ENCODE measurements at places on chromosomes 1 and 21.

DNA sequence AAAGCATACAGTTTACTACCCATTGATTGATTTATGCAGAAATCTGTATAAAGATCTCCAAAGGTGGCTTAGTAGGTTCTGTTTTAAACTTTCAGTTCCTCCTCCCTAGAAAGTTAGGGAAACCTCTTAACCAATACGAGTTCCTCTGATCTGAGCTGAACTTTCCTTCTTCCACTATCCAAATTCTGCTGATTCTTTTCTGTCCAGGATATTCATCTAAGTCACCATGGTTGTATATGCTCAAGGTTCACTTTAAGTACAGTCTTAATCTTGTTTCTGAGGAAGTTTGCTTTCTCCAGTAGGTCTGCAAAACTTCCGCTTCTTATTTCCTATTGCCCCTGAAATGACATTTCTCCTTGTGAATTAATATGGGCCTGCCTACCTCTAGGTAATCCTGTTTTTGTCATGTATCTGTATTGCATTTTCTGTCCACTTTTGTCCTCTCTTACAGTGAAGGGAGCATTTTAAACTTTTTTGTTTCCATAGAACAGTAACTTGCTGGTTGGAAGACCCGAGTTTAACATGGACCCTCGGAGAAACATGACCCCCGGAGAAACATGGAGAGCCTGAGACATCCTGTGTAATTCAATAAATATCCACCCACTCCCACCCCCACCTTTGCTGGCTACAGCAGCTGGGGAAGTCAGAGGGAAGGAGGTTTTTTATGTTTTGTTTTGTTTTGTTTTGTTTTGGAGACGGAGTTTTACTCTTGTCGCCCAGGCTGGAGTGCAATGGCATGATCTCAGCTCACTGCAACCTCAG, 16.7 kb upstream of the TUT4 start:
- no peak for DNase-seq

- no peak for DNase-seq
Observed at GRCh38 chr1:10415211-10415930, 14.9 kb upstream of the CENPS start.

- DNase-seq, result no peak
Observed at GRCh38 chr1:108141621-108142020, 58.5 kb downstream of the SLC25A24 start.

DNA sequence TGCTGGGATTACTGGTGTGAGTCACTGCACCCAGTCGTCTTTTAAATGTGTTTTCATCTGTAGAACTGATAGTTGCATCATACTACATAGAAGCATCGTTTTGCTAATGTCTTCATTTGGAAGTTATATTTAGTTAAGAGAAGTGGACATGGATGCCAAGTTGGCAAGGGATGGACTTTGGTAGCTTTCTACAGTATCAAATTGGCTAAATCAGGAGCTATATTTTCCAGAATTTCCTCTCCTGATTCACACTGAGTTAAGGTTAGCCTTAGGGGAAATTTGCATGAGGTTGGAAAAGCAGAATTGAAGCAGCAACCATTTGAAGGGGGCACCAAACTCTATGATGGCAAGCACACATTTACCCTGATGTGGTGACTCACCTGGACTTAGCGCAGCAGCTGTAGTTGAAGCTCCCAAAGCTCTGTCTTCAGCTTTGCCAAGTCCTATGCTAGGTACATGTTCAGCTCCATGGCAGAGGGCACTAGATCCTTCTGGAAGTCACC, 43.9 kb downstream of the DUSP10 start:
- no peak for DNase-seq

DNA sequence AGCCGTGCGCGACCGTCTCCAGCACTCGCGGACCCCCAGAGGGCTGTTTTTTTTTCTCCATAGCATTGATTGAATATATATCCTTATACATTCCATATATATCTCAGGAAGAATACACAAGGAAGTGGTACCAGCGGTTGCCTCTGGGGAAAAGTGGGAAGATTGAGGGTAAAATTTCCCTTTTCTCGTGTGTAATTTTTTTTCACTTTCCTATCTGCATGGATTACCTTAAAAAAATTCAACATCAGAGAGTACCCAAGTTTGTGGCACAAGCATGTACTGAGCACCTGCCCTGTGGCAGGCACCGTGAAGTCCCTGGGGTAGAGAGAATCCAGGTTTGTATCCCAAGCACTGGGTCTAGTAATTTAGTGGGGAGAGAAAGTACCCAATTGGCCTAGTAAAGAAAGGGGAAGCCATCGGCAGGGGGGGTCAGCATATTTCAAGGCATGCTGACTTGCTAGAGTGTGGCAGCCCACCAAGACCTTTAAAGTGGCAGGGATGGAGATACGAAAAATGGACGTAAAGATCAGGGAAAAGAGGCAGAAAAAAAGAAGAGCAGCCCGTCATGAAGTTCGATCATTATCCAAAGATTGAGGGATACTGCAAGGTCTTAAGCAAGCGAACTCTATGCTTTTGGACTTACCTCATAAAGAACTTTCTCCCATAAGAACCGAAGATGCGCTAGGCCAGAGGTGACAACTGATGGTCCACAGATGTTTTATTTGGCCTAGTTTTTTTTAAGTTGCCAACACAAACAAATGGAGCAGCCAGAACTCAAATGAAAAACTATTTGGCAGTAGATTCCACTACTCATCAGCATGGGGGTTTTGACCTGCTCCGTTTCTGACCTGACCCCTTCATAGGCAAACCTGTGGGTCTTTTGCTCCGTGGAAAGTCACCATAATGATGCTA, 1.5 kb upstream of the HMGN1 start:
- DNase-seq, result no peak

DNA sequence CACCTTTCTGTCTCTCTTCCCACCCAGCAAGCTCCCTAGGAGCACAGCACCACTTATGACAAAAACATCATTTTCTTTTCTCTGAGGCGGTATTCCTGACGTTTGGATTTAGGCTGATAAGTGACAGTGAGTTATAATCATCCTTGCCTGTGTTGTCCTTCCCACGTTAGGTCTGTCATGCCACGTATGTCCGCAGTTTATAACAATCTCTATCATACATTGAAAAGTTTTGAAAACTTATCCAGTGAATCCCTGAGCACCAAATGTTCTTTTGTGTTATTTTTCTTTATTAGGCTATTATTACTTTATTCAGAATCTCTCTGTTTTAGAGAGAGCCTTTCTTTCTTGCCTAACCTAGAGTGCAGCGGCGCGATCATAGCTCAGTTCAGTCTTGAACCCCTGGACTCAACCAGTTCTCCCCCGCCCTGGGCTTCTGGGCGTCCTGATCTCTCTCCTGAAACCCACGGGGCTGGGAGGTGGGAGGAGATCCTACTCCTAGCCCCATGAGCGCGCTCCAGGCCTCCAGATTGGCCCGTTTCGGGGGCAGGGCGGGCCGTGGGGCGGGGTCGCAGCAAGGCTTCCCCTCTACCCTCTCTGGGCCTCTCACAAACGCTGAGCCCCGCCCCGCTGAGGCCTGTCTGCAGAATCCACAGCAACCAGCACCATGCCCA, at the start of gene GSTM2:
Gene GSTM2, plus strand, starts transcription at position 606 of the 671 bp plus-strand sequence. Its CDS starts 59 bp downstream, at position 665.
- peak; percentile 15 for DNase-seq

DNA sequence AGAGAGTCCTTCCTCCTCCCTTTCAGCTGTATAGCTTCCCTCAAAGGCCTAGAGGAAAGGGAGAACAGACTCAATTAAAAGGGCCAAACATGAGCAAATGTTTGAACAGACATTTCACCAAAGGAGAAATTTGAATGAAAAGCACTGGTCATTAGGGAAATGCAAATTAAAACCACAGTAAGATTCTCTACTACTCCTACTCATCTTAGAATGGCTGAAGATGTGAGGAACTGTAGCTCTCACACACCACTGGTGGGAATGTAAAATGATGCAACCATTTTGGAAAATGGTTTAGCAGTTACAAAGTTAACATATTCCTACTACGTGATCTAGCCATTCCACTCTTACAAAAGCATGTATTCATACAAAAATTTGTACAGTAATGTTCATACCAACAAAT, 253.0 kb upstream of the HOOK1 start:
- no peak for DNase-seq

DNA sequence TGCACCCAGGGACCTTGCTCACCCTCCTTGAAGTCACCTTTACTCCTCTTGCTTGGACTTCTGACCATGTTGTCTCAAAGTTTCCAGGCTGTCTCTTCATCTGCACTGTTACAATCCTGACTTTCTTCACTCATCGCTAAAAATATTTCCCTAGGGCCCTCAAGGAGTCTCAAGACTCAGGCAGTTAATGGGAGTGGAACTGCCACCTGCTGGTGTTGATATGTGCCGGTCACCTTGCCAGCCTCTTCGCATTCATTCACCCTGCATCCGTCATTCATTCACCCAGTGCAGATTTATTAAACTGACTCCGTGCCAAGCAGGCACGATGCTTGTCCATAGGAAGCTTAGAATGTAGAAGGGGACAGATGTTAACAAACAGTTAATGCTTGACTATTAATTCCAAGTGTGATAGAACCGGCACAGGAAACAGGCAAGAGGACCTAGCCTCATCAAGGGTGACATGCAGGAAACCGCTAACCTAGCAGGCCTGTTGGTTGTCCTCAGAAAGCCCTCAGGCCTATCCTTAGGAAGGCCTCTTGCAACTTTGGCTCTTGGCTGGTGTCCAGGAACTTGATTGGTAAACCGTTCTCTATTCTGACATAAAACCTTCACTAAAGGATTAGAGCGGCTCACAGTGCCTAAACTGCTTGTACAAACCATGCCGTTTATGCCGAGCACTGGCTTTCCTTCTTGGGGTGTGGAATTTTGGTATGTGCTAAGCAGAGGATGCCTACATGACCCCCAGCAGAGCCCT, 342.2 kb downstream of the CAMTA1 start:
- no peak for DNase-seq

GRCh38 chr1:184052194-184052559, 647 bp downstream of the TSEN15 start:
- no peak for DNase-seq

DNA sequence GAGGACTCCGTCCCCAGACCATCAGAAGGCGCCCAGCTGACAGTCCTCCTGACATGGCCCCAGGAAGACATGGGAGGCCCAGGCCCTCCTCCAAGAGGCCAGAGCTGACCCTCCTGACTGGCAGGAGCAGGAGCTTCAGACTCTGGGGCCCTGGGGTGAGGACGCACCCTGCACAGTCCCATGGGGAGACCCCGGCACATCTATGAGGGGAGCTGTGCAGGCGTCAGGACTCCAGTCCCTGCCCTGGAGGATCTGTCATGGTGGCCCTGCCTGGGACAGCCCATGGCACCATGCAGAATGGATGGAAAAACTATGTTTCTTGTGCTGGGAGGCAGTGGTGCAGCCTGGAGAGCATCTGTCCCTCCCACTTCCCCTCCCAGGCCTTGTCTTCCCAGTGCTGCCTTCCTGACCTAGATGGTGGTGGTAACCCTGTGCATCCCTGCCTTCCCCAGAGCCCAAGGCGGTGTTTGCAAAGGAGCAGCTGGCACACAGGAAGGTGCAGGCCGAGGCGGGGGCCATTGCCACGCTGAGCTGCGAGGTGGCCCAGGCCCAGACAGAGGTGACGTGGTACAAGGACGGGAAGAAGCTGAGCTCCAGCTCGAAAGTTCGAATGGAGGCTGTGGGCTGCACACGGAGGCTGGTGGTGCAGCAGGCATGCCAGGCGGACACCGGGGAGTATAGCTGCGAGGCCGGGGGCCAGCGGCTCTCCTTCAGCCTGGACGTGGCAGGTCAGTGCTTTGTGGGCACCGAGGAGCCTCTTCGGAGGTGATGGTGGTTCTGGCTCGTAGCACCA, 41.9 kb downstream of the OBSCN start:
- no peak for DNase-seq

DNA sequence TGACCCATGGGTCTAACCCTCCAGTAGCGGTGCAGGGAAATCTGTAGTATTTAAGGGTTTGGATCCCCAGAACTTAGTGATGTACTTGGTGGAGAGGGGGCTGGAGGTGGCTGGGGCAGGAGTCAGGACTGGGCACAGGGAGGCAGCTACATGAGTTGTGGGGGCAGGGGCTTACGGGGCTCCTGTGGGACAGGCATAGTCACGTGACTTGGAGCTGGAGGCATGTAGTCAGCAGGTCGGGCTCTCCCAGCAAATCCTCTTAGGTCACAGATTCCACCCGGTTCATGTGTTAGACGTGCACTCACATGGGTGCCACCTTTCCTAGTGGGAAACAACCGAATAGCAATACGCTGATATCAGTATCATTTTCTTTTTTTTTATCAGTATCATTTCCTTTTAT, 112.1 kb downstream of the PCP4 start:
- DNase-seq, result no peak

DNA sequence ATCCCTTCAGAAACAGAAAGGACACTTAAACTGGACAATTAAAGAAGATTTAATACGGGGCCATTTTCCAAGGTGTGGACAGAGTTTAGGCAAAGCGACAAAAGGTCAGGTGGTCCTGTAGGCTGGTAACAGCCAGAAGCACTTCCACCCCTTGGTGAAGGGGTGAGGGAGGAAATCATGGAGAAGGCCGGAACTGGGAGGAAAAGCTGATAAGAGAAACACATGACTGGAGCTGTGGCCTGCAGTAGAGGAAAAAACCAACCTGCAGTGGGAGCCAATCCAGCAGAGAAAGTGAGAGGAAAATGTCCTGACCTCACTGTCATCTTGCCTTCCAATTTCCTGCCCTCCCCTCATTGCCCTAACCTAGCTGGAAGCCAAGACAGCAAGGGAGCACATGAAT, 249.8 kb downstream of the LMO4 start:
- DNase-seq, result no peak

DNA sequence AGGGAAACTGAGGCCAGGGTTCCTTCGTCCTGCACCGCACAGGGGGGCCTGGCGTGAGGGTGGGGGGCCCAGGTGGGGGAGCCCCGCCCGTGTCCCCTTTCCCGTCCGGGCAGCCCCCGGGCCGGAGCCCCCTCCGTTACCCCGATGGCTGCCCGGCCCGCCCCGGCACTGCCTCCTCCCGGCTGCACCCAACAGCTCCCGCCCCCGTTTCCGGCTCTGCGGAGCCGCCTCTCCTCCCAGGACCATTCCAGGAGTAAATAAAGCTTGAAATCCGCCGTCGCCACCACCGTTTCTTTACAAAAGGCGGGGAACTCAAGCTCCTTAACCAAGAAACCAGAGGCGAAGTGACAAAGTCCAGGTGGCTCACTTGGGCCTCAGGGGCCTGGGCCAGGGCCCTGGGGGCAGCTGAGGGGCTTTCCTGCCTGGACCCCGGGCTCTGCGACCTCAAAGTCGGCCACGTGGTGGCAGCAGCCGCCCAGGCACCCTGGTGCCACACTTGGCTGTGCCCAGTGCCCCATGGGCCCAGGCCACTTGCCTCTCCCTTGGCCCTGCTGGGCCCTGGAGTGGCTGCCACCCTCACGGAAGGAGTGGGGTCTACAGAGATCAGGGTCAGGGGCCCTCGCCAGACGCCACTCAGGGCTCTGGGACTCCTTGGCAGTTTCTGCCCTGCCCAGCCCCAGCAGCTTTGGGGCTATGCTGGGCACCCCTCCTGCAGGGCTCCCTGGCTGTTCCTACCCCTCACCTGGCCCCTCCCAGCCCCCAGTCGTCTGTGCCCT, 514 bp upstream of the FAAP20 start:
- DNase-seq, result peak; percentile 91

Data from central memory CD8-positive, alpha-beta T cell (primary cell).